ENCODE measurements at places on chromosomes 6 and 20.

GRCh38 chr6:111201764-111202163, 114.5 kb downstream of the SLC16A10 start:
- no peak for DNase-seq

GRCh38 chr6:10617008-10617696, 77.3 kb downstream of the C6orf52 start:
- no peak for DNase-seq

DNA sequence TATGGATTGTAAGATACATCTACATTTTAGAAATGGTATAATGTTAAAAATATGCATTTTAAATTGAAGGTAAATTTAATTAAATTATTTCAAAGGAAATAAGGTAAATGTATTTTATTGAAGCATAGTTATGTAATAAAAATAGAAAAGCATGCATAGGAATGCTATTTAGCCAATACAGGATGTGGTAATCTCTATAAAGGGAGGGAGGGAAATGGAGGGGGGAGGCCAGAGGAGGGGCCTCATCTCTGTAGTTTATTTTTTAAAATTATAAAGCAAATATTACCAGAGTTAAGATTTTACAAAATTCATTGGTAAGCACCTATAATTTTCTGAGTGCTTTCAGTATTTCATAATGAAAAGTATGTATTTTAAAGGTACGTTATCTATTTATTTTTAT, 27.2 kb downstream of the SLC16A10 start:
- no peak for DNase-seq

- DNase-seq = no peak
Measured at GRCh38 chr6:85348643-85349042, 101.2 kb upstream of the NT5E start.

DNA sequence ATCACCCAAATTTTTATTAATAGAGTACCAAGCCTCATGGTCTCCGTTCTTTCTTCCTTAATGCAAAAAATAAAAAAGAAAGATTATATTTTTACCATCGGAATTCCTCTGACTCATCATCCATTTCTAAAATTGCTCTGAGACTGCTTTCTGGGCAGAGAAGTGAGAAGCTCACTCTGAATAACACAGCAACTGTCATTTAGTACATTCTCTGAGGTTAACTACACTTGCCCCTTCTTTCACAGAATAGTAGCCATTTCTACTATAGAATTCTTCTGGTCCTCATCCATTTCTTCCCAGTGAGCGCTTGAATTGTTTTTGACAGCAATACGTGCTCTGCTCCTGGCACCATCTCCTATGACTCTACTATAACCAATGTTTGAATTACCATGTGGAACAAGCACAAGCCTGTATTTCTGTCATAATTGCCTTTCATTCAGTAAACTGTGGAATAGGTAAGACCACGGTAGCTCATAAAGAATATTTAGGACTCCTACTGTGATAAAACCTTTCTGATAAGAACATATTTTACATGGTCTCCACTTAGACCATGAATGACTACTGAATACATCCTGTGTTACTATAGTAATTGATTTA, 435.5 kb upstream of the NRSN1 start:
- DNase-seq = no peak

DNA sequence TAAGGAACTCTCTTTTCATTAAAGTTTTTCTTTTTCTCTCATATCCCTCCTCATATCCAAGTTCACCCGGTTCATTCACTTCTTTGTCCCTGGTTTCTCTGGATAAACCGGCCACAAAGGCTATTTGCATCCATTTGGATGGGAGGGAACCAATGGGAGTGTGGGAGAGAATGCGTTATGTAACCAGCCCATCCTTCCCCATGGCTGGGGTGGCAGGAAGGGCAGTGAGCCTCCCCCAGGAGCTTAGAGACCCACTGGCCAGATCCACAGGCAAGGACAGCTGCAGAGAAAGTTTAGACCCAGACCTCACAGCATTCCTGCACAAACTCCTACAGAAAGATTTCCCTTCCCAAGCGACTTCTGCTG, 10.7 kb downstream of the CASS4 start:
- no peak for DNase-seq

DNA sequence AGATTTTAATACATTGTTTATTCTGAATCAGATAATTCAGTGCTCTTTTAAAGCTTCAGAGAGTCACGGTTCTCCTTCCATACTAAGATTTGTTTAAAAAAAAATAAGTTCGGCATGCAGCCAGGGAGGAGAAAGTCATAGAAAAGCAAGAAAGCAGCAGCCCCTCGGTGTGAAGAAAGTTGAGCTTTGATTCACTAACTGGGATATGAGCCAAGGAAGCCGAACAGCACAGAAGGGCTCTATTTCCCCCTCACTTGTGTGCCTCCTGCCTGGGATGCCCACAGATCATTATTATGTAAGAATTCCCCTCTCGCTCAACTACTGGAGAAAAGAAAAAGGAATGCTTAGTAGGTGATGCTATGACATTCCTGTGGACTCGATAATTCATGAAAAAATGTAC, 69.3 kb upstream of the SYNJ2 start:
- DNase-seq = no peak

GRCh38 chr6:95240514-95240913, 336.8 kb upstream of the MANEA start:
- no peak for DNase-seq

- DNase-seq = no peak
Measured at GRCh38 chr20:10002866-10003265, 31.9 kb upstream of the ANKEF1 start.

DNA sequence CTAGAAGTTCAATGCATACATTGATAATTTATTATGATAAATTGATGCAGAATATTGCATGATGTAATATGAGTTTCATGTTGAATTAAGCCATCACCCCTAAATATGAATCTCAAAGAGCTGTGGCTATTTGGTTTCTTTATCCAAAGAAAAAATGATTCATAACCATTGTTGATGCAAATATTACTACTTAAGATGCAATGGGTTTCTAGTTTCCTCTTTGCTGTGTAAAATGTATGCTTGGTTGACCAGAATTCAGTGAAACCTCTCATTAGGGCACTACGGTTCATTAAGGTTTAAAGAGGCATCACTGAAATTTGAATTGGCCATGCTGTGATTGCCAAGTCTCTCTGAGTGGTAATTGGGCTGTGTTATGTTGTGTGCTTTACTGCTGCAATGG, 492.5 kb upstream of the FLRT3 start:
- DNase-seq = peak; percentile 23

GRCh38 chr6:27553123-27553904, 80.4 kb upstream of the ZNF184 start:
- DNase-seq = no peak

DNA sequence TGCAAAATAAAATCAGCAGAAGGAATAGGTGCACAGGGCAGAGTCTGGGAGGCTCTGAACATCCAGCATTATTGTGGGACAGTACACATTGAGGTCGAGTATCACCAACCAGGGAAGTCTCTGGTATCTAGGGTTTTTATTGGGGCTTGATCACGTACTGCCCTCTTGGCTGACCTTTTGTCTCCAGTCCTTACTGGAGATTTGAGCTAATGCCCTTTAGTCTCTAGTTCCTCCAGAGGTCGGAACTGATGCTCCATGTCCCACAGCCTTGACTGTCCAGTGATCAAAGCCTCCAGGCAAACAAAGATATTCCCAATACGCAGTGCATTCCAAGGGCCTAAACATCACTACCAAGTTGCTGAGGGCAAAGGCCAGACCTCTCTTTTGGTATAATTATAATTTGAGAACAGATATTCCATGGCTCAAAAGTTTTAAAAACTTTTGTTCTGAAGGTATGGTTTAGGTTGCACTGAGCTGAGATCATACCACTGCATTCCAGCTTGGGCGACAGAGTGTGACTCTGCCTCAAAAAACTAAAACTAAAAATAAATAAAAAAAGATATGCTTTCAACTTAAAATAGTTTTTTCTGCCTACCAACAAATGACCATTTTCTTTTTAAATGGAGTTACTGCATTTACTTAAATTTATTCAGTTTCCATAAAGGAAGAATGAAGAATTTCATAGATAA, 56.9 kb upstream of the DYNLRB1 start:
- DNase-seq = no peak

- DNase-seq = peak; percentile 60
Measured at GRCh38 chr20:5001174-5002076, at the start of gene SLC23A2. Gene SLC23A2 (minus strand): TSS chr20:5001510. CDS start chr20:4932562, 68,948 bp downstream.

DNA sequence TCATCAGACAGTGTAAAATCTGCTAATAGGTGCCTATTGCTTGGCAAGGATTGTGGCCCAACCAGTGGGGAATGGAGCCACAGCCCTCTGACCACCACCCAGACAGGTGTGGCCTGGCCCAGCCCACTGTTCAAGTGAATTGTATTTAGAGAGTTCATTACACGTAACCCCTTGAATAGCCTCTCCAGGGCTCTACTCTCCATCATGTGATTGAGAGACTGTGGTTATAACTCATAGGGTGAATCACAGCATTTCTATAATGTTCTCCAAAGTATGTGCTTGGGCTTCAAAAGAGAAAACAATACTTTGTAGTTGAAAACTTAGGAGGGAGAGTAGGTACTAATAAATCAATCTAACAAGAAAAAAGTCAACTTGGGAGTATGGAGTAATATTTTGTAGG, 38.4 kb downstream of the ALDH8A1 start:
- DNase-seq = no peak

DNA sequence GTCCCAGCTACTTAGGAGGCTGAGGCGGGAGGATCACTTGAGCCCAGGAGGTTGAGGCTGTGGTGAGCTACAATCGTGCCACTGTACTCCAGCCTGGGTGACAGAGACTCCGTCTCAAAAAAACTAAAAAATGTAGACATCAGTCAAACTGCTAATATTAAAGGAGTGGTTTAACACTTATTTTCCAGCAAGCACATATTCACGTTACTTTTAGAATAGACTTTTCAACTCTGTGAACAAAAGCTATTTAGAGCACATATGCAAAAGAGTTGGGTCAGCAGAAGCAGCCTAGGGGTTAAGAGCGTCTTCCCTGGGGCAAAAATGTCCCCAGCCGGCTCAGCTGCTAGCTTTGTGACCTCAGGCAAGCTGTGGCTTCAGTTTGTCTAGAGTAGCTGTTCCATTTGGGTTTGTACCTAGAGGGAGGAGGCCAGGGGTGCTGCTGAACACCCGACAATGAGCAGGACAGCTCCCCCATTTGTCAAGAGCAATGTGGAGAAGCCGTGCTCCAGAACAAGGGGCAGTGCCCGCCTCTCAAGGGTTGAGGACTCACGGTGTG, 62.5 kb upstream of the PTGIS start:
- no peak for DNase-seq

DNA sequence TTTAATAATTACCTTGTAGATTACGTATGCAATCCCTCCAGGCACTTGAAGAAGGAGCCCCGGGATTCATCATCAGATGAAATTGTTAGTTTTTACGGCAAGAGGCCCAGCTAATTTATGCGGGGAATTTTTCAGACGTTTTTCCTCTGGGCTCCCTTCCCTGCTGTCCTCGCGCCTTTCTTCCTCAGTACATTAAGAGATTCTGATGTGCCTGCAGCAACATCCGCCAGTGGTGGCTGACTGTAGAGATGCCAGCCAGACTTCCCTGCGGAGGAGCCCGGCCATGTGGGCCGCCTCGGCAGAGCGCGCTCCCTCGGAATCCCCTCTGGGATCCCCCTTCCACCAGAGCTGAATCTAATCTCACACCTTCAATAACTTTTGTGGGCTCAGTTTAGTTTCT, 46.4 kb upstream of the POU3F2 start:
- DNase-seq = no peak

DNA sequence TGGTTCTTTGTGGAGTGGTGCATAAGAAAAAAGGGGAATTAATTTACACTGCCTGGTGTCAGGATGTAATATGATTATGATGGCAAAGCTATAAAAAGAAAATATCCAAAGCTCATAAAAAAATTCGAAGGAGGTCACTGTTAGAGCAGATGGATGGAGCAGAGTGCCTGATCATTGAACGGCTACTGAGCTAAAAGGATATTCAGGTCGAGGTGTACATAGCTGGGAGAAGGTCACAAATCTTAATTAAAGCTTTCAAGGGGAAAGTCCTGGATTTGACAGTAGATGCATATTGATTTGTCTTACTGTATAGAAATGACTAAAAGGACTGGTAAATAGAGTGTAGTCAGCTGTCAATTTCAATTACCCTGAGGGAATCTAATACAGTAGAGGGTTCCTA, 84.4 kb downstream of the PKIB start:
- no peak for DNase-seq

DNA sequence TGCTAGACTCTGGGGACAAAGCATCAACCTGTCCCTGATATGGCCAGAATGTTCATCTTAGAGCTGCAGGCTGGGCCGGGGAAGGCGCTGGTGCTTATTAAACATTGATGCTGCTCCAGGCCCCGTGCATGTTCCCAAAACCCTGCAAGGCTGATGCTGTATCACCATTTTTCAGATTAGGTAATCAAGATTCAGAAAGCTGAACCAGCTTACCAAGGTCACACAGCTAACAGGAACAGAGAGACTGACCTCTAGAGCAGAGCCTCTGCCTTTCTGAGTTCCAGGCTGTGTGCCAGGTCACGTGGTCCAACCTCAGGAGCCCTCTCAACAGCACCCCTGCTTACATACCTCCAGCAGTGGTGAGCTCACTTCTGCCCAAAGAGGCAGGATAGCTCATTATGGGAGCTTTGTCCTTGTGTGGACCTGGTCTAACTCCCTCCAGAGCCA, 16.1 kb upstream of the VSTM2L start:
- DNase-seq = no peak

DNA sequence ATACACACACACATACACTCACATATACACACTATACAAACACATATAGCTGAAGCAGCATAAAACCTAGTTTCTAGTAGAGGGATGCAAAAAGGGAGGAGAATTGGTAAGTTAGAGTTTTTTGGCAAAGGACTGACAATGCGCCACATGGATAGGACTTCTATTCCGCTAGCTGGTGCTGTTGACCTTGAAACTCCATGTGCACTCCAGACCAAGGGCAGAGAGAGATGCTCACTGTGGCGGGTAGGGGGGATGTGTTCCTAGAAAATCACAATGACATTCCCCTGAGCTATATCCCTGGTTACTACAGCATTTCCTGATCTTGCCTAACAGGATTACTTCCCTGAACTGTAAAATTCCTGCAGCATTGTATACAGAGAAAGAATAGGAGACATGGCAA, 19.2 kb downstream of the MICA start:
- no peak for DNase-seq

DNA sequence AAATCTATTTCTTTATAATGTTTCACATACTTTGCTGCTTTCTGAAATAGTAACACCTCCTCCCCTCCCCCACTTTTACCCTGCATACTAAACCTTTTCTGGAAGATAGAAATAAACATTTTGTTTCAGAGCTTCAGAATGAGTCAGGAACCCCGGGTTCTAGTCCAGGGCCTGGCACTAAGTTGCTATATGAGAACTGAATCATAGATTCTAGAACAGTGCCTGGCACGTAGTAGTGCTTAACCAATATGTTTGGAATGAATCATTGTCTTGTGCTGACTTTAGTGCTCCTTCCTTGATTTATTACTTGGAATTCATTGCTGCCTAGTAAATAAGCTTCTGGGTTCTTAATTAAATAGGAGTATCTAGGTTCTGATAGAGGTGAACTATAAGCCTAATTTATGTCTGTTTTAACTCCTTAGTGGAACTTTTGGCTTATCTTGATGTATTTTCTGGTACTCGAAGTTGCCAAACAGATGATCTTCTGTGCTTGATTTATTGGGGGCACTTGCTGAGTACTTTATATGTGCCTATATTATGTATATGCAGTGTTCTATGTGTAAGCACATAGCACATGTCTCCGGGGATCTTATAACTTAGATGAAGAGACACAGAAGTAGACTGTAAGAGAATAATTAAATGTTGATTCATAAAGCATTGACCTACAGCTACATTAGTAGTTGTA, 18.6 kb downstream of the TAB2 start:
- no peak for DNase-seq

- DNase-seq = no peak
Measured at GRCh38 chr6:117558818-117559217, 43.5 kb downstream of the GOPC start.

GRCh38 chr6:135210632-135211305, 29.7 kb downstream of the MYB start:
- DNase-seq = no peak
